ENCODE measurements at places on chromosomes 5 and 9.
A peak's percentile ranks its signal among the peaks of the same experiment; 100 is the strongest.

GRCh38 chr9:133471551-133472276 lies 7.2 kb downstream of the SLC2A6 start:
- no peak for DNase-seq

DNA sequence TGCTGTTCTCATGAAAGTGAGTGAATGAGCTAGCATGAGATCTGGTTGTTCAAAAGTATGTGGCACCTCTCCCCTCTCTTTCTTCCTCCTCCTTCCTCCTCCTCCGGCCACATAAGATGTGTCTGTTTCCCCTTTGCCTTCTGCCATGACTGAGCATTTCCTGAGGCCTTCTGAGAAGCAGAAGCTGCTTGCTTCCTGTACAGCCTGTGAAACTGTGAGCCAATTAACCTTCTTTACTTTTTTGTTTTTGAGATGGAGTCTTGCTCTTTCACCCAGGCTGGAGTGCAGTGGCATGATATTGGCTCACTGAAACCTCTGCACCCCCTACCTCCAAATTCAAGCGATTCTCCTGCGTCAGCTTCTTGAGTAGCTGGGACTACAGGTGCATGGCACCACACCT lies 6.1 kb downstream of the S100Z start:
- peak; percentile 75 for DNase-seq

GRCh38 chr9:84174486-84174885 lies 166.1 kb downstream of the SLC28A3 start:
- DNase-seq: no peak

- DNase-seq: no peak
Observed at GRCh38 chr5:53469946-53470687, 10.3 kb upstream of the FST start.

DNA sequence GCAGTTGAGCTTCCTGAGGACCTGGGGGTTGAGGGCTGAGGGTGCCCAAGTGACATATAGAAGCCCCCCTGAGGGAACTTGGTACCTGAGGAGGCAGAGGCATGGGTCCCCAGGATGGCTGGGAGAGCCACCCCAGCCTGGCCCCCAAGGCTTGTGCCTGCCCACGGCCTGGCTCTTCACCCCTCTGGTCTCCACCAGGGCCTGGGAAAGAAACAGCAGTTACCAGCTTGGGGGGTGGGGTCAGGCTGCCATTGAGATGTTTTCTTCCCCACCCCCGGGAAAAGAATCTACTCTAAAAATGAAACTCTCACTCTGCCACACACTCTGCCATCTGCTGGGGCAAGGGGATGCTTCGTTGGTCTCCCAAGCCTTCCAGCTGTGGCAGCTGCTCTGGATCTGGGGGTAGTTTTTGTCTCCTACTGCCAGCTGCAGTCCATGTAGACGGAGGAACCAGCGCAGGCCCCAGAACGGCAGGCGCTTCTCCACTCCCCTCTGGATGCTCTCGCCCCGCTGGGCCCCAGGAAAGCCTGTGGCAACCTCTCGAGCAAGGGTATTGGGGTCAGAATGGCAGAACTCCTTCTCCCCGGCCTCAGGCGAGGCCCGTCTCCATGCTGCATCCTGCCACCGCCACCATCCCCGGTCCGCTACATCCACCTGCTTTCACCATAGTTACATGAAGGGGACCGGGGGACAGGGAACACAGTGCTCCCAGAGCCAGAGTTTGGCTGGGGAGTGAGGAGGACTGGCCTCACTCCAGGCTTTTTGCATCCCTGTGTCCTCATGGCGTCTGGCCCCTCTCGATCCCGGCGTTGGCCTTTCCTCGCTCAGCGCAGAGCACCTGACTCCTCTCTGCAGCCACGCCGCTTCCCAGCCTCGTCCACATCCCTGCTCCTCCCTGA lies 123.5 kb downstream of the DAB2IP start:
- DNase-seq: no peak

Measured in activated CD4-positive, alpha-beta T cell treated with anti-CD3 and anti-CD28 coated beads, Interleukin-10, Interleukin-2, amounts not matched to agents 100 ng/mL and 50 ng/mL, durations not matched to agents 16 hours and 8 hours (primary cell).